ENCODE measurements at places on chromosomes 3 and 15. TPM values are rescaled to one million over a fixed set of nuclear protein-coding genes. Genes with fewer than 3 reads are reported as not detected.

Gene SLC26A6
- total RNA-seq: 57.4 TPM

Gene ADAMTSL3
- not detected for total RNA-seq

GRCh38 chr15:97143592-97144376 lies 813.3 kb downstream of the NR2F2 start:
- no peak for DNase-seq

- DNase-seq: no peak
Measured at GRCh38 chr3:185864767-185865166, 39.9 kb upstream of the IGF2BP2 start.

DNA sequence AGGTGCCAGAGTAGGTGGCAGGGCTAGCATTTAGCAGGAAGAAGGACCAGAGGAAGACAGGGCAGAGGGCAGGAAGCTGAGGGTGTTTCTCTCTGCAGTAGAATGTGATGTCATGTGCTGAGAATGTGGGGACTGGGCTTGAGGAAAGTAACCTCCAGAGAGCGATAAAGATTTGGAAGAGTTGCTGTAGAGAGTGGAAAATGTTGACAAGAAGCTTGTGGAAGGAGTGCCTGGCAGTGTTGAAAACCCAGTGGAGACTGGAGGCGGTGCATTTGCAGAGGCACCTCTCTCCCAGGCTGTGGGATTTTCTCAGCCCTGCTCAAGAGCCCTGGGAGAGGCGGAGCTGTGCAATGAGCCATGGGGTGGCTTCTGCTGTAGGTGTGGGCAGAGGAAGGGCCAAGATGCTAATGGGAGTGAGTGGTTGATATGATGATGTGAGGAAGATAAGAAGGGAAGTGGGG lies 54.8 kb downstream of the MESD start:
- DNase-seq: no peak

DNA sequence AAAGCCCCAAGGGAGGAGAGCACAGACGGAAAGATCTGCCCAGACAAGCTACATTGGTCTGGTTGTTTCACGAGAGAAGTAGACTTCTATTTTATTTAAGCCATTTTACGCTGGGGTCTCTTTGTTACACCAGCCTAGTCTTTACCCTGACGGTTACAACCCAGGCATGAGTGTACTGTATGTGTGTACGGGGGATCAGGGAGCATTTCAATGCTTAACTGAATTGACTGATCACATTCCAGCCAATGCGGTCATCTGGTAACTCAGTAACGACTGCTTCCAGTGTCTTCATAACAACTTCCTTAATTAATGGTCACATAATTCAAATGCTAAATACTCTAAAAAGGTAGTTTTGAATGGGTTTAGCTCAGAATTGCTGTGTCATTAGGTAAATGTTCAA lies 288.6 kb downstream of the FOXP1 start:
- no peak for DNase-seq

GRCh38 chr3:44439499-44440295 lies 37.8 kb downstream of the ZNF445 start:
- DNase-seq: no peak

DNA sequence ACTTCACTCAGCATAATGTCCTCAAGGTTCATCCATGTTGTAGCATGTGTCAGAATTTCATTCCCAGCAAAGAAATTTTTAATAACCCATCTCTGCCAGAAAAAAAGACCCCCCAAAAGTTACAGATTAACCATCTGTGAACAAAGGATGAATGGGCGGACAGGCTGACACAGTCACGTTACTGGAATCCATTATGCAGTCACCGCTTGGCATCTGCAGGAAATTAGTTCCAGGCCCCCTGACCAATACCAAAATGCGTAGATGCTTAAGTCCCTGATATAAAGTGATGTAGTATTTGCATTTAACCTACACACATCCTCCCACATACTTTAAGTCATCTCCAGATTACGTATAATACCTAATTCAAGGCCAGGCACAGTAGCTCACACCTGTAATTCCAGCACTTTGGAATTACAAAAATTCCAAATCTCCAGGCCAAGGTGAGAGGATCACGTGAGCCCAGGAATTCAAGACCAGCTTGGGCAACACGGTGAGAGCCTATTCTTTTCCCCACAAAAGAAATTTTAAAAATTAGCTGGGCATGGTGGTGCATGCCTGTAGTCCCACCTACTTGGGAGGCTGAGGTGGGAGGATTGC lies 1.5 kb upstream of the SLC12A8 start:
- no peak for DNase-seq
